NB4 (cell line): ENCODE measurements at places on chromosomes 5 and 9.
A peak's percentile ranks its signal among the peaks of the same experiment; 100 is the strongest.

GRCh38 chr9:21023861-21024260 is 7.6 kb downstream of the HACD4 start:
- DNase-seq = peak; percentile 72

- DNase-seq = peak; percentile 8
Measured at GRCh38 chr5:109469896-109470662, 60.3 kb upstream of the PJA2 start.

DNA sequence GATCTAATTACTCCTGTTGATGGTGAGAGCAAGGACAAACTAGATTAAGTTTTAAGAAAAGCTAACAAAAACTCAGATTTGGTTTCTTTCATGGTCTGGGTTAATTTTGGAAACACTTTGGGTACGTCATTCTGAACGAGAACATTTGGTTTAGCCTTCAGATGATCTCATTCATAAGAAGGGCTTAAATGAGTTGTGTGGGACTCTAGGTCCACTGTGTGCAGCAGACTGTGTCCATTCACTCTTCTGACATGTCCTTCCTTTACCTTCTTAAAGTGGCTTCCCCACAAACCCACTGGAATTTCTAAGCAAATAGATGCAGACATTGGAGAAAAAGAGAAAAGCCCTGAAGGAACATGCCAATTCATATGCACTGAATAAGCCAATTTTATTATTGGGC is 96.8 kb downstream of the FBXO4 start:
- no peak for DNase-seq

DNA sequence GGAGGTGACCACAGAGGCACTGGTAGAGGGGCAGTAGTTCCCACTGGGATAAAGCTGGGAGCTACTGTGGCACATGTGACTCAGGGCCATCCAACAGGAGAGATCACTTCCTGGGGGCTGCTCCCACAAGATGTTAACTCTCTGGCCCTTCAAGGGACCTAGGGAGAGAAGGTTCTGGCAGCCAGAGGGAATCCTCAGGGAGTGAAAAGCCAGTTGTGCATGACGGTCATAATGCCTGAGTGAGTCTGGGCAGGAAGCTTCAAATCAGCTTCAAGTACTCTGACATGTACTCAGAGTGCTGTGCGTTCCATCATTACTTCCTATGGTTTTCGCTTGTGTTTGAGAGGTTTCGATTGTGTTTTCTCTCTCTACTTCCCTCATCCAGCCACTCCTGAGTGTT is 388.5 kb downstream of the GABRG2 start:
- no peak for DNase-seq

DNA sequence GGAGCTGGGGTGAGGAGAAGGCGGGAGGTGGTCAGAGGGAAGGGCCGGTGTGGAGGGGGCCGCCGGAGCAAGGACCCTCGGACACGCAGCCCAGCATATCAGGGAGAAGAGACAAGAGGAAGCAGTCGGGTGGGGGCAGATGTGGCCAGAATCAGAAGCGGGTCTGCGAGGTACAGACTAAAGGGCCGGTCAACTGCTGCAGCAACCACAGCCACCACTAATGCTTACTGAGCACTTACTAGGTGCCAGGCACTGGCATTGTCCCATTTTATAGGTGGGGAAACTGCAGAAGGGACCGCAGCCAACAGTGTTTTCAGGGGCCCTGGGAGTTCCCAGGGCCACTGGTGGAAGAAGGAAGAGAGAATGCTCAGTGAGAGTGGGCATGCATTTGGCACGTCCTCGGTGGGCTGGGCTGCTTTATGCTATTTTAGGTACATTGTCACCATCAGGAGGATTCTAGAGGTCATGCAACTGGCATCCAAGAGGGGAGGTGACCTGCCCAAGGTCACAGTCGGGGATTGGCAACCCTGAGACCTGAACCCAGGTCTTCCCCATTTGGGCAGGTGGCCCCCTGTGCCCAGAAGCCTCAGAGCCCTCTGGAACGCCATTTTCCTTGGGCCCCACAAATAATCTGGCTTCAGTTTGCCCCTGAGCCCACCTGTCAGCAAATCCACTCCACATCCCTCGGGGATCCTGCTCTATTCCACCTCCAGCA is 53.4 kb downstream of the DUSP1 start:
- DNase-seq = no peak

- DNase-seq = peak; percentile 91
Measured at GRCh38 chr9:2655411-2655901, 33.9 kb downstream of the VLDLR start.

- no peak for DNase-seq
Measured at GRCh38 chr5:36478646-36479317, 127.6 kb upstream of the SLC1A3 start.

DNA sequence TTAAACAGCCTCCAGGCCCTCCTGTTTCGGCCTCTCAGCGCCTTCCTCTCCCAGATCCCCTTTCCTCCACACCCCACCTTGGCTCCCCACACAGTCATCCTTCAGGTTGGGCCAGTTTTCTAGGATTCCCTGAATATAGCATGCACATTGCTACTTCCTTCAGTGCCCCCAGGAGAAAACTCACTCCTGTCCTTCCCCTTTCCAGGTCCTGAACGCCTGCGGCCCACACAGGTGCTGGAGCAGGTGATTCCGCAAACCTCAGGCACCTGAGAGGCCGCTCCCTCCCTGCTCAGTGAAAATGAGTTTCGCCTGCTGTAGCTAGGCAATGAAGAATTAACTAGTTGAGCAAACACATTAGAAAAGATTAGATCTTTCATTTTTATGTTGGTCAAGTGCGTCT is 185.0 kb downstream of the MED10 start:
- no peak for DNase-seq

- peak; percentile 58 for DNase-seq
Measured at GRCh38 chr9:96344458-96345180, 38.9 kb downstream of the SLC35D2 start.

- DNase-seq = no peak
Measured at GRCh38 chr9:137460363-137461315, 1.5 kb upstream of the NSMF start.

- no peak for DNase-seq
Measured at GRCh38 chr5:6158974-6159831, 219.1 kb downstream of the MED10 start.

DNA sequence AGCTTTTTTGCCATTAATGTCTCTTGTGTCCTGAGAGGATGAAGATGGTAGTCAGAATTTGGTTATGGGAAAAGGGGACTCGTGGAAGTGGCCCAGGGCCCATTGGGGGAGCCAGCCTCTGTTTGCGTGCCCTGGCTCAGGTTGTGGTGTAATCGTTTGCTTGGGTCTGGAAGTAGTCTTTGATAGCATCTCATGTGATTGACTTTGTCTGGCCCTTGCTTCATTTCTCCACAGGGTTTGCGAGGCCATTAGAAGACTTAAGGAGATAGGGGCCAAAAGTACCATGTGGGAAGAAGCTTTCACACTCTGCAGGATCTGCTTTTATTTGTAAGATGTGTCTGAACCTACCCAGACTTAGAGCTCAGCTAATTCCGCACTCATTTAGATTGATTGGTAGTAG is 114.5 kb downstream of the FGF1 start:
- no peak for DNase-seq

DNA sequence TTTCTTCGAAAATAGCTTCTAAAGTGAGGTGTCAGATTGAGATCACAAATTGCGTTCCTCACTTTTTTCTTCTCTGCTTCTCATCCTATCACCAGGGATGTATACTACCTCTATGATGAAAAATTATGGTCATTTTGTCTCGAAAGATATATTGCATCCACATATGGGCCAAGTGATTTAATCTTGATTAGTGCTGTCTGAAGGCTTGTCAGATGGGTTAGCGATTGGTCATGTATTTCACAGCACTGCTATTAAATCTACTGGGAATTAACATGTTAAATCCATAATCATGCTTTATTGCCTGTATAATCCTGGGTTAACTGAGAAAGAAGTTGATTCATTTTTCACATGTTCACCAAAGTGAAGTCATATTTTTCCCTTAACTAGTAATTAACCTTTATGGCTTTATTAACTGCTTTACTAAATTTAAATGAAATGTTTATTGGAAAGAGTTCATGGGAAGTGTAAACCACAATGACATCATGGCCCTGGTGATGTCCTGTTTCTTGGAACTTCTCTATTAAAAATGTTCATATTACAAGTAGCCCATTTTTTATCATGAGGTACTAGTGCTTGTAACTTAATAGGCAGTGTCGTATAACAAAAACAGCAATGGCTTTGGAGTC is 193.3 kb downstream of the SMC2 start:
- DNase-seq = no peak

- DNase-seq = no peak
Measured at GRCh38 chr5:39825301-39825700, 400.5 kb upstream of the DAB2 start.

- no peak for DNase-seq
Measured at GRCh38 chr5:64678374-64678773, 11.9 kb upstream of the SHISAL2B start.

GRCh38 chr9:137355761-137356365 is 53.8 kb upstream of the NRARP start:
- no peak for DNase-seq

DNA sequence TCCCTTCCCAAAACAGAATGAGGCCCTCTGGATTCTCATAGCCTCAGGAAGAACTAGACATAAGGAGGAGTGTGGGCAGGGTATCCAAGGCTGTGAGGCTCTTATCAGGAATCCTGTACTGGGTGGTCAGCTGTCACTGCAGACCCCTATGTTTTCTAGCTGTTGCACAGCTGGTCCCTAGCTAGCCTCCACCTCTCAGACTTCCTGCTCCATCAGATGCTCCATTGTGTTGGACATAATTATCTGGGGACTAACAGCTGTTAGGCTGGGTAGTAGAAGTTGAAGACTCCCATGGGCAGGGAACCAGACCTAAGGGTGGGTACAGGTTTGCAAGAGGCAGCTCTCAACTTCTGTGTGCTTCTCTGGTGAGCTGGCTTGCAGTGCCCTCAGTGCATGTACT is 18.4 kb downstream of the FAM219A start:
- no peak for DNase-seq

- no peak for DNase-seq
Measured at GRCh38 chr5:171617817-171618591, 167.6 kb upstream of the SMIM23 start.

GRCh38 chr5:72210888-72211678 is 103.8 kb downstream of the MAP1B start:
- DNase-seq = no peak

DNA sequence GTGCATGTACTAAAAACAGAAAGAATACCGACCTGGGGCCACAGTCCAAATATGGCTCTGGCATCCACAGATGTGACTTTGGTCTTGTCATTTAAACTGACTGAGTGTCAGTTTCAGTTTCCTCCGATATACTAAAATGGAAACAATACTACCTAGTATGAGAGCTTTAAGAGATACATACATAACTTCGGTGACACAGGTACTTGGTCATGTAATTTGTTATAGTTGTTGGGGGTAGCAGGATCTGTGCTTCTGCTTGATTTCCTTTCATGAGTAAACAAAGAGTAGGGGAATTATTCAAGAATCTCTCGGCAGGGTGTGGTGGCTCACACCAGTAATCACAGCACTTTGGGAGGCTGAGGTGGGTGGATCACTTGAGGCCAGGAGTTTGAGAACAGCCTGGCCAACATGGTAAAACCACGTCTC is 32.1 kb downstream of the MTMR12 start:
- no peak for DNase-seq

DNA sequence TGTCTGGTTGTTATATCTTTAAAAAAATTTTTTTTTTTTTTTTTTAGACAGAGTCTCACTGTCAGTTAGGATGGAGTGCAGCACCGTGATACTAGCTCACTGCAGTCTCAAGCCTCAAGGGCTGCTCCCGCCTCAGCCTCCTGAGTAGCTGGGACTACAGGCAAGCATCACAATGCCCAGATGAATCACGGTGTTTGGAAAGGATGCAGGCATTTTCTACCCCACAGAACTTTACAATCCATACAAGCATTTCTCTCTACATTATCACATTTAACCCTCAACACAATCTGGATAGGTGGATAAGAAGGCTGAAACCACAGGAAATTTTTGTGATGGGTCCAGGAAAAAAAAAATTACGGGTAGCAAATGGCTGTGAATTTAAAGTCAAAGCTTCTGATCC is 5.8 kb upstream of the PCA3 start:
- DNase-seq = no peak

DNA sequence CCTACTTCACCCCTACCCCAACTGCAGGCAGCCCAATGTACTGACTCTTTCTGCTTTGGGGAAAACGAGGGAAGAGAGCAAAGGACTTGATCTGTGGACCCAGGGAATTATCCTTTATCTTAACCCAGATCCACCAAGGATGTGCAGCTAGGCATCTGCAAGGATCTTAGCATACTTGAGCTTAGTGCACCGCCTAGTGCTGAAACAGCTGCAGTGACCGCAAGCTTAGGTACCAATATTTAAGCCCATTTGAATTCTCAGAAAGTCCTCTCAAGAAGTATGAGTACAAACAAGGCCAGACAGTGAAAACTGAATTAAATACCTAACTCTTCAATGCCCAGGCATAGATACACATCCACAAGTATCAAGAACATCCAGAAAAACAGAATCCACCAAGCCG is 576.7 kb upstream of the ADAMTS16 start:
- DNase-seq = peak; percentile 24

- no peak for DNase-seq
Measured at GRCh38 chr9:20988061-20988460, 43.4 kb downstream of the HACD4 start.

DNA sequence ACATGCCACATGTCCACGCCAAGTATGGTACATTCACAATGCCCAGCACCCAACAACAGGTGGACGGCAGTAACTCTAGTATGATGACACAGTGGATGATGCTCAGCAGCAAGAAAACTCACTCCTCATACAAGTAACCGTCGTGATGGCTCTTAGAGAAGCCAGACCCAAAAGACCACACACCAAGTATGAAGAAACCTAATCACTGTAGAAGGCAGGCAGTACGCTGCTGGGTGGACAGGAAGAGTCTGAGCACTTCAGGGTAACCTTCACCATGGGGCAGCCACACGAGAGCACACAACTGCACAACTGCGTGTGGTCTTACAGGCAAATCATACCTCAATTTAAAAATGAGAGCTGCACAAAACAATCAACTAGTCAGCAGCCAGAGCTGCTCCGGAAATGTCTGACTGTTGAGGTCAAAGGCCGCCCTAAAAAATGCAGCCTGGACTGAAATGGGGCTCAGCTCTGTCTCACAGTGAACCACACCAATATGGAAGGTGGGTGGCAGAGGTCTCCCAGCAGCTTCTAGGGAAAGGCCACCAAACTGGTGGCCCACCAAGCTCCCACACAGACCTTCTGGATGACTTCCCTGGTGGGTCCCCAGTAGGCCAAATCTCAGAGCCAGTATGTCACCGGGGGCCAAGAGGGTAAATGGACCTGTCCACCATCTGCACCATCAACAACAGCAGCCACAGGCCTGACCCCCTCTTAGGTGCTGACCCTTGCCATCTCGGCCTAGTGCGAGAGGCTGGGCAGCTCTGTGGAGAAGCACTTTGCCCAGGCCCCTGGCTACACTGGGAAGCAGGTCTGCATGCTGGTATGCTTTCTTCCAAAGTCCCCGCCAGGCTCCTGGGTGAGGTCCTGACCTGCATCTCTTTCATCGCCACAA is 17.8 kb downstream of the BICD2 start:
- DNase-seq = no peak

GRCh38 chr5:149429839-149430721 is 51.0 kb upstream of the IL17B start:
- DNase-seq = peak; percentile 94
